ENCODE measurements at places on chromosomes 12 and 14.

DNA sequence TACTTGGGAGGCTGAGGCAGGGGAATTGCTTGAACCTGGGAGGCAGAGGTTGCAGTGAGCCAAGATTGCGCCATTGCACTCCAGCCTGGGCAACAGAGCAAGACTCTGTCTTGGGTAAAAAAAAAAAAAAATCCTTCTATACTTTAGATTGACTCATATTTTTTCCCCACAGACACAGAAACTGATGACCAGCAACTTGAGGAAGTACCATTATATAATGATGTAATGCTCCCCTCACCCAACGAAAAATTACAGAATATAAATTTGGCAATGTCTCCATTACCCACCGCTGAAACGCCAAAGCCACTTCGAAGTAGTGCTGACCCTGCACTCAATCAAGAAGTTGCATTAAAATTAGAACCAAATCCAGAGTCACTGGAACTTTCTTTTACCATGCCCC is 24.3 kb upstream of the SNAPC1 start:
- DNase-seq = no peak

- no peak for DNase-seq
Observed at GRCh38 chr14:51691176-51691575, 39.5 kb downstream of the FRMD6 start.

GRCh38 chr12:765840-766239 is 13.5 kb downstream of the WNK1 start:
- no peak for DNase-seq

- DNase-seq = no peak
Observed at GRCh38 chr14:22438742-22439141, 150.3 kb downstream of the DAD1 start.

- no peak for DNase-seq
Observed at GRCh38 chr14:69355607-69356281, 42.4 kb downstream of the ERH start.

DNA sequence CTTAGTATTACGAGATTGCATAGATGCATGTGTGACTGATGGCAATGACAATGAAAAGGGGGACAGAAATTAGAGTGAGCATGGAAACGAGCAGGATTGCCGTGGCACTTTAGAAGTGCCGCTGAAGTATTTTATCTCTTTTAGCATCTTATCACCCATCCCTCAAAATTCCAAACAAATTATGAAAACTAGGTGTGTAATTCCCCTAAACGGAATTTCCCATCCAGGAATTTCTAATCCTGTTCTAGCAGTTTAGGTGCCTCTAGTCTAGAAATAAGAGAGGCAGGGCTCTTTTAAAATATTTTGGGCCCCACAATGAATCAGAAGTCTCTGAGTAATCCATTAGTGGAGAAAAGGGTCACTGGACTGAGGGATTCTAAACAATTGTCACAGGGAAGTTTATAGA is 947 bp downstream of the TMEM52B start:
- no peak for DNase-seq

GRCh38 chr12:78931466-78931990 is 67.0 kb downstream of the SYT1 start:
- no peak for DNase-seq

GRCh38 chr12:49293056-49293956 is 1.6 kb upstream of the PRPH start:
- DNase-seq = no peak

- DNase-seq = peak; percentile 58
Observed at GRCh38 chr12:54596526-54596946, 8.1 kb upstream of the PPP1R1A start.

GRCh38 chr12:41011939-41012338 is 176.2 kb upstream of the PDZRN4 start:
- no peak for DNase-seq

DNA sequence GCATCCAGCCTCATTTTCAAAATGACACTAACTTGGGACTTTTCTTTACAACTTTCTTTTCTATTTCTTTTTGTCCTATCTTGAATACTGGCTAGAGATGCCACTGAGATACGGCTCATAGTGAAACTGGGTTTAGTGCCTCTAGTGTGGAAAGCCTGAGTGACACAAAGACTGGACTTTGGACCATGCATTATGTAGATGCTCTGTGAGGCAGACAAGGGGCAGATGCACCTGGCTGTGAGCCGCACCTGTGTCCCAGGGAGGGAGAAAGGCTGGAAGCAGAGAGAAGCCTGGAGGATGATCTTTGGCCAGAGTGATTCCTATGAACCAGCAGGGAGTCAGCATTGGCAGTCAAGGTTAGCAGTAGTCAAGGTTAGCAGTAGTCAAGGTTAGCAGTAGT is 852.3 kb upstream of the TMEM132C start:
- DNase-seq = no peak

GRCh38 chr14:94935706-94936300 is 165.9 kb upstream of the GSC start:
- no peak for DNase-seq

GRCh38 chr12:57989838-57990237 is 48.5 kb downstream of the ATP23 start:
- DNase-seq = no peak

DNA sequence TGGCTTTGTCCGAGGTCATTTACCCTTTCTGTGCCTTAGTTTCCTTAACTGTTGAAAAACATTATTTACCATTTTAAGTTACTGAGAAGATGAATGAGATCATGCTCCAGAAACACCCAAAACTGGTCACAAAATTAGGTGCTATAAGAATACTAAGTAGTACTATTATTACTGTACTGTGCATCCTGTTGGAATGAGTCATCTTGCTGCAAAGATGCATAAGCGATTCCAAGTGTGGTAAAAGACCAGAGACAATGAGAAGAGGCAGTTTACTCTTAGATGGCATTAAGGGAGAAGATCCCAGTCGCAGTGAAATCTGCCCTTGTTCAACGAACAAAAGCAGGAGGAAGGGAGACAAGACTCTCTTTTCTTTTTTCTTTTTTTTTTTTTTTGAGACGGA is 4.2 kb upstream of the PLEKHA5 start:
- no peak for DNase-seq

DNA sequence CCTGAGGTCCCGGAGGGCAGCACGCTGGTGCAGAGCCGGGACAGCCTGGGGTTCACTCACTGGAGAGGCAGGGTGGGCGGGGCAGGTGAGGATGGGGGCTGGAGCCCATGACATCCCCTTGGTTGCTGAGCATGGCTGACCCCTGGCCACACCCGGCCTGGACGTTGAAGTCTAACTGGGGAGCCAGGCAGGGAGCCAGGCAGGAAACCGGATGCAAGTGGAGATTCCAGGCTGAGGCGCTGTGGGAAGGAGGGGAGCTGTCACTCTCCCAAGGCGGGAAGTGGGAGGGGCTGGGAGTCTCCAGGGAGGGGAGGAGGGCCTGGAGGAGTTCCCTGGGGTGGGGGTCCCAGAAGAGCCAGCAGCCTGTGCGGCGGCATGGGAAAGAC is 7.7 kb upstream of the INF2 start:
- DNase-seq = no peak

- no peak for DNase-seq
Observed at GRCh38 chr14:33847066-33847465, 103.8 kb downstream of the EGLN3 start.
